Endothelial cell (in vitro differentiated cells): ENCODE measurements at places on chromosomes 2 and 18. TPM values are rescaled to one million over a fixed set of nuclear protein-coding genes. Genes with fewer than 3 reads are reported as not detected.

DNA sequence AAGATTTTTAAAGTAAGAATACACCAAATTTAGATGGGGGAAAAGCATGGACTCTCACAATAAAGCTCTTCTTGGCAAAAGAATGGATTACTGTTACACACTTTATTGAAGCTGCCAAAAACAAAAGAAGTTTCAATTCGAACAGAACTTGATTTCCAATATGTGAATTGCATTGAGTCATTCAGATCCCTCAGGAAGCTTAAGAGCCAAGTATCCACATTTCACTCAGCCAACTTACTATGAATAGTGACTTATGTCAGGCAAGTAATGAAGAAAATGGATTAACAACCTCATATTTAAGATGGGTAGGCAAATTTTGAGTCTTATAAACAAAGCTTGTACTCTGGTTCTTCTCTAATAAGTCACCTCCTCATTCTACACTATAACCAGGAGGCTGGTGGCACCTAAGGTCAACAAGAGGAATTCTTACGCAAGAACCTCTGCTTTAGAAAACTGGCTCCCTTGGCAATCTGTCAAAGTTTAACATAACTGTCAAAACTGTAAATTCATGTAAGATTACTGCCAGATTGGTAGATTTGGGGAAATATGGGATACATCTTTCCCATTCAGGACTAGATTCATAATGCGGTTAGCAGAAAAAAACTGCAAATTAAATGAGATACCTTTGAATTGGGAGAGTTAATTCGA lies 6.0 kb downstream of the HADHA start:
- DNase-seq = no peak

DNA sequence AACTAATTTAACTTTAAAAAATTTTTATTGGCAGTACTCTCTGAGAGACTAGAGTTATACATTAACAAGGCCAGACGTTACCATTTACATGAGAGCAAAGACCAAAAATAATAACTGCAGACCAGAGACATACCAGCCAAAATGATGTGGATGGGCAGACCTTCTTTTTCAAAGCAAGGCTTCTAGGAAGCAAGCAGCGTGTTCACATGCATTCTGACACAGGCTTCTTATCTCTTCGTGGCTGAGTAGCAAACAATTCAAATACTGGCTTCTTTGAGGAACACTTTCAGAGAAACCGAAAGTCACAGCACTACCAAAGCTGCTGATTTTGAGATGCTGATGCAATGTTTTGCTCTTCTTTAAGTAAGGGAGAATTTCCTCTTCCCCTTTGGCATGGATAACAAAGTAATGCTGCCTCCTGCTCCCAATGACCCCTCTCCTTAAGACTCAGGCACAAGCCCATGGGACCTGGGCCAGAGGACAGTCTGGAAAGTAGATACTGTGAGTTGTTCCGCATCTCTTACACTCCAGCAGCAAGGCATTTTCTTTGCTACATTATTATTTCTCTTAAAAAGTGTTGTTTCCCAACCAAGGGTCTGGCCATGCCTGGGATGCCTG lies 181.9 kb downstream of the MREG start:
- DNase-seq = no peak

DNA sequence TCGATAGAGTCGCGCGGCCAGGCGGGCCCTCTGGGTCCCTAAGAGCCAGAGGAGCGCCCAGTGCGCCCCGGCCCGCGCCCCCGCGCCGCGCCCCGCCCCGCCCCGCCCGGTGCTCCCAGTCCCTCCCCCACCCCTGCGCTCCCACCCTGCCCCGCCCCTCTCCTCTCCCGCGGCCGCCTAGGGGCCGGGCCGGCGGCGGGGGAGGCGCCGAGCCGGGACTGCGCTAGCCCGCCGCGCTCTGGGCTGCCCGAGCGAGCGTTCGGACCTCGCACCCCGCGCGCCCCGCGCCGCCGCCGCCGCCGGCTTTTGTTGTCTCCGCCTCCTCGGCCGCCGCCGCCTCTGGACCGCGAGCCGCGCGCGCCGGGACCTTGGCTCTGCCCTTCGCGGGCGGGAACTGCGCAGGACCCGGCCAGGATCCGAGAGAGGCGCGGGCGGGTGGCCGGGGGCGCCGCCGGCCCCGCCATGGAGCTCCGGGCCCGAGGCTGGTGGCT lies at the start of gene GPC1:
GPC1 (plus strand) TSS at position 207 of the 491 bp plus-strand sequence; CDS start at position 463, 256 bp downstream.
- peak; percentile 51 for DNase-seq

GRCh38 chr18:34242739-34243138 lies 18.0 kb upstream of the NOL4 start:
- DNase-seq = no peak

- DNase-seq = no peak
Measured at GRCh38 chr2:211623096-211623495, 915.5 kb downstream of the ERBB4 start.

DNA sequence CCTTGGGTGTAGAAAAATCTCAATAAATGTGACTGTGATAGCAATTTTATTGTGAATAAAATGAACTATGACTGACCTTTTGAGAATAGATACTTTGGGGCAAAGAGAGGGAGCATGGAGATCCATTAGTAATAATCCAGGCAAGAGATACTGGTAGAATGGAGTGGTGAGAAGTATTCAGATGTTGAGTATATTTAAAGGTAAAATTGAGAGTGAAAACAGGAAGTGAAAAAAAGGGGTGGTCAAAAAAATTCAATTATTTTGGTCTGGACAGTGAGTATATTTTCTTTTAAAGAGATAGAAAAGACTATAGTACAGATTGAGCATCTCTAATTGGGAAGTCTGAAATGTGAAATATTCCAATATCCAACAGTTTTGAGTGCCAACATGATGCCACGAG lies 1515.6 kb upstream of the NXPH2 start:
- no peak for DNase-seq

DNA sequence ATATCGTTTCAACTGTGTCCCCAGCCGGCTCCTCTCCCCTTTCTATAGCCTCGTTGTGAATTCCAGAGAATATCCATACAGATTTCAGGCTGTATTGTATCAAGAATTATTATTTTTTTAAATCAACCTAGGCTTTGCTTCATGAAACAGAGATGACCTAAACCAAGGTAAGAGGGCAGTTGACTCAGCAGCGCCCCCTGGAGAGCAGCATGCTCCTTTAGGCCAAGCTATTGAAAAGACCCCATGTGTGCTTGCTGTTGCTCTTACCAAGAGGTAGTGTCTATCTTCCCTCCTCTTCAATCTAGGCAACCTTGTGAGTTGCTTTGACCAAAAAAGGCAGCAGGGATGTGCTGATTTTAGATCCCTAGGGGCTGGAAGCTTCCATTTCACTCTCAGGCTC lies 426.7 kb upstream of the SMIM21 start:
- peak; percentile 14 for DNase-seq

- DNase-seq = no peak
Measured at GRCh38 chr2:110105608-110106467, 9.8 kb downstream of the MALL start.

DNA sequence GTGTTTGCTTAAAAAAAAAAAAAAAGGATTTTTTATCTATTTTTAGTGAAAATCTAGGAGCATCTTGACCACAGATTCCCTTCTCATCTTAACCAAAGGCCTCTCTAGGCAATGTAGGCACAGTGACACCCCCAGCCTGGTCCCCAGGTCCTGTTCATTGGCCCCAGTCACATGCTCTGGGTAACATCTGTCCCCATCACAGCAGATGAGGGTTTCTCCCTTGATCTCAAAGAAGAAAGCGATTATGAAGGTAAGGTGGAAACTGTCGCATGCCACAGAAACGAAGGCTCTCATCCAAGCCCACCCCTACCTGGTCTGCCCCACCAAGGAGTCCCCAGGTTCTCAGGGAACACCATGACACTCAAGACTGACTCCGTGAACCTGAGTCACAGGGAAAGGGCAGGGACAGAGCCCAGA lies 4.7 kb downstream of the HS6ST1 start:
- no peak for DNase-seq

- DNase-seq = no peak
Measured at GRCh38 chr2:237057893-237058300, 27.8 kb upstream of the COPS8 start.

The NMS gene
- not detected for total RNA-seq

DNA sequence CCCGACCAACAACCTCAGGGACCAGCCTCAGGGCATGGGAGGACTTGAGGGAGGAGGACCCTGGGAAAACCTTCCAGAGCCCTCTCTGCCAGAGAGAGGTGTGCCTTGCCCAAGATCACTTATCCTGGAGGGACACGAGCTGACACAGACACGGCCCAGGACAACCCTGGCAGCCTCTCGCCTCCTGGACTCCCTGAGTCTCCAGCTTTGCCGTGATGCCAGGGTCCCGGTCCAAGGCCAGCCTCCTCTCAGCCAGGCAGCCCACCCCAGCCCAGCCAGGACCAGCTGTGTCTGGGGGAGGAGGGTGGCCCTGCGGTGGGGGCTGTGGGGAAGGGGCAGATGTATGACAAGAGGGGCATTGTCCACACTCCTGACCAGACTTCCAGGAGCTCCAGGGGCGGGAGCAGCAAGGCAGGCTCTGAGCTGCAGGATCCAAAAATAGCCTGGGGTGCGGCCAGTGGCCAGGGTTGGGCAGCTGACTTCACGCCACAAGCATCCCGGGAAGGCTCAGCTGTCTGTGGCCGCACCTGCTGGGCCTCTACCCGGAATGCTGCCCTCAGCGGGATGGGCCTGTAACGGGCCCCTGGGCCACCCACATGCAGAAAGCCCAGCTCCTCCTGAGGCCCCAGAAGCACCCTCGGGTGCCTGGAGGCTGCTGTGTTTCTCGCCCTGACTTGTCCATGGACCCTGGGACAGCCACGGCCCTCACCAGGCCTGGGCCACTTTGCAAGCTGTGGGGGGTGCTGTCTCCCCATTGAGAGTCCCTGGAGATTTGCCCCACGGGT lies 65.5 kb upstream of the GPC1 start:
- DNase-seq = no peak

DNA sequence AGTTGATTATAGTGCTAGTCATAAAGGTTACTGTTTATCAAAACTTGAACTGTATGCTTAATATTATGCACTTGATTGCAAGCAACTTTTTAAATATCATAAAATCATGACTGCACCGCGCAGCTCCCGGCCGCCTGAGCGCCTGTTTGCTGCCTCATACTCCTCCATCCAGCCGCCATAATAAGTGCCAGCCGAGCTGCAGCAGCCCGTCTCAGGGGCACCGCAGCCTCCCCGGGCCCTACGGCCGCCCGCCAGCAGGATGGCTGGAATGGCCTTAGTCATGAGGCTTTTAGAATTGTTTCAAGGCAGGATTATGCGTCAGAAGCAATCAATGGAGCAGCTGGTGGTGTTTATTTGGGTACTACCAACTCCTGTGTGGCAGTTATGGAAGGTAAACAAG lies 337.2 kb downstream of the PAX3 start:
- no peak for DNase-seq

The ITGB6 gene
- not detected for total RNA-seq

DNA sequence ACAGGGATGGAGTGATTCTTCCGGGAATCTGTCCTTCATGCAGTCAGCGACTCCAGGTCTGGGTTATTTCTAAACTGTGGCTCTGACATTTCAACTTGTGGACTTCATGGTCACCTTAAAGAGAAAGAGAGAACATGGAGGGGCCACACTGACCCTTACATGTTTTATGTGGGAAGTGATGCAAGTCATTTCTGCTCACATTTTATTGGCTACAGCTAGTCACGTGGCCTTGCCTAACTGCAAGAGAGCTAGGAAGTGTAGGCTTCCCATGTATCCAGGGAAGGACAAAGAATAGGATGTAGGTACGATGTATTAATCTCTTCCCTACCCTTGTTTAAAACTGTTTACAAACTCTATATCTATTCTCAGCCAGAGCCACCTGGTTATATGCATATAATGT lies 30.3 kb upstream of the AFTPH start:
- no peak for DNase-seq

DNA sequence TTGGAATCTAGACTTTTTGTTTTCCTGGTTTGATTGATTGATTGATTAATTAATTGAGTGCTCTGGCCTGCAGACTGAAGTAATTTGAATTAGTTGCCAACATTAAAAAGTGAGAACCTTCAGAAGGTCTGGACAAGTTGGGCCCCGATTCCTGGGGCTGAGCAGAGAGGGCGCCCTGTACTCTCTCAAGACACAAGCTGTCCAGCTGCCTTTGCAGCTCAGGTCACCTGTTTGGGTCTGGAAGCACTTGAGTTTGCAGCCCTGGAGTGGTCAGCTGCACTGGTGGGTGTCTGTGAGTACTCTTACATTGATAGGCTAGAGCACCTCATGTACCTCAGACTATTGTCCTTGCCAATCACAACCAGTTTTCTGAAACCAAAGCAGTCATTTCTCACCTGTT lies 22.7 kb upstream of the CELF4 start:
- DNase-seq = no peak

- no peak for DNase-seq
Measured at GRCh38 chr2:7071154-7071553, 153.9 kb downstream of the RNF144A start.

DNA sequence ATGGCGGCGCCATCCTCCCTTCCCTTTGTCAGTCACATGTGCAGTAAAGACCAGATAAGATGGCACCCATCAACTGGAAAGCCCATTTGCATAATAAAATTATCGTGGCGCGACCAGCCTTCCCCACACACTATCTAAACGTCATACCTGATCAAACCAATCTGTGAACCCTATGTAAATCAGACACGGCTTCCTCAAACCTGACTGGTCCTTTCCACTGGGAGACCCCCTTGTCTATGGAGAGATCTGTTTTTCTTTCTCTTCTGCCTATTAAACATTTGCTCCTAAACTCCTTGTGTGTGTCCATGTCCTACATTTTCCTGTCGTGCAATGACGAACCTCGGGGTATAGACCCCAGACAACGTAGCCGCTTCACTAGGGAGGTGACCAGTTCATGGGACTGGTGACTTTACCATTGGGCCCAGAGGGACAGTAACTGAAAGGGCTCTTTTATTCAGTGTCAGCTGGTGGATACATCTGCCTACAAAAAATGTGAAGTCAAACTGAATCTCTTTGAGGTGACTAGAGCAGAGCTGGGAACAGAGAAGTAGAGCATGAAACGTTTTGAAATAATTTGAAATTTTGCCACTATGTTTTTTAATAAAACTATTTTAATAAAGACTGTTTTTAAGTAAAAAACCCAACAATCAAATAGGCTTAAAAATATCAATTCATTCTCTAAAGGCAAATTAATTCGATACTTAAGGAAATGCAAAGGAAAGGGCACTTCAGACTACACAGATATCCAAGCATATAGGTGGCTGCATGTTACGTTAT lies 87.5 kb downstream of the SOCS6 start:
- DNase-seq = no peak

The FBXO15 gene
- 5.4 TPM for total RNA-seq

The MPV17 gene
- 55.0 TPM for total RNA-seq

The ITPRIPL1 gene
- total RNA-seq = 1.8 TPM

- DNase-seq = no peak
Measured at GRCh38 chr18:48306838-48307237, 102.3 kb downstream of the ZBTB7C start.

GRCh38 chr2:2941205-2941604 lies 436.4 kb downstream of the EIPR1 start:
- no peak for DNase-seq

GRCh38 chr2:54275541-54275940 lies 19.5 kb upstream of the TSPYL6 start:
- no peak for DNase-seq

DNA sequence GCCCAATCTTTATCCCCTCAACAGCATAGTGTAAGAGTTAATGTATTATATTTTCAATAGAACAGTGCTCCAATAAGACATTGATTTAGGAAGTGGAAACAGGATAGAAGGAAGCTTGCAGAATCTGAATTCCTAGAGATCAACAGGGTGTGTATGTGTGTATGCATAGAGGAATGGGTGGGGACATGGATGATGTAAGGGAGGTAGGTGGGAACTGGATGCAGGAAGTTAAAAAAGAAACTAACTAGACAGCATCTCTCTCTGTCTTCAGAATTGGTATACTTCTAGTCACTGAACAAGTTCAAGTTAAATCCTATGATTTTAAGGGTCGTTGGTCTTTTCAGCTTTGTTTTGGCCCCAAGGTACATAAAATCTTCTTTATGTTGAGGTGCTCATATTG lies 196.6 kb downstream of the PMAIP1 start:
- DNase-seq = no peak
